ENCODE measurements at places on chromosomes 11 and 22.
A peak's percentile ranks its signal among the peaks of the same experiment; 100 is the strongest.

DNA sequence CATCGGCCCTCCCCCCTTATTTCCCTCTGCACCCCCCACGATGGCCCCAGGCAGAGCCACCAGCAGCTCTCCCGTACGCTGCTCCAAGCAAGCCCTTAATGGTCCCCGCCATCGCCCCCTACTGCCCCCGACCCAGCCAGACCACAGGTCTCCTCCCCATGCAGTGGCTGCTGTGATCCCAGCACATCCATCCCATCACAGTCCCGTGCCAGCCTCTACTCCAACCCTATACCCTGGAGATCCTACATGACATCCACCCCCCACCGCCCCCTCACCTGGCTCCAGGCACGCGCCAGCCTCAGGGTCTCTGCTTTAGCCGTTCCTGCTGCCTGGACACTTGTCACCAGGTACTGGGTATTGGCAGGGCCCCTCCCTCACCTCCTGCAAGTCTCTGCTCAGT, 85.8 kb upstream of the RTL6 start:
- no peak for DNase-seq

GRCh38 chr22:28017859-28018258, 98.8 kb upstream of the PITPNB start:
- no peak for DNase-seq

DNA sequence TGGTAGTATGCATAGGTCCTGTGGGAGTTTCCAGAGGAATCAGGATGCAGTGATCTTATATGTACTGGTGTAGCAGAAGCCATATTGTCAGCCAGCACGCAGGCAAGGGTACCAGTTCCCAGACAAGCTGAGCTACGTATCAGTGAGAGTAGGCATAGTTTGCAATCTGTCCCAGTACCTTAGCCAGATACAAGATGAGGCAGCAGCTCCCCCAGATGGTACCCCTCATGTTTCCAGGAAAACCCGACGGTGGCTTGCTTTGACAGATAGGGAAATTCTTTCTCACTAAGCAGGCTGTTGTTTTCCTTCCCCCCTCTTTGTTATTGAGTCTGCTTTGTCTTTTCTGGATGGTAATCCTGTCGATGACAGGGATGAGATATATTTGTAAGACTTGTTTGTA, 109.7 kb upstream of the RRM1 start:
- no peak for DNase-seq

- DNase-seq, result no peak
These were observed 10.0 kb upstream of the PEX26 start for GRCh38 chr22:18067548-18068341.

- DNase-seq, result no peak
These were observed 74.3 kb downstream of the BTBD10 start for GRCh38 chr11:13388741-13389140.

- peak; percentile 62 for DNase-seq
These were observed 30.7 kb downstream of the FGF4 start for GRCh38 chr11:69744435-69744834.

- DNase-seq, result no peak
These were observed 19.2 kb upstream of the MRGPRX1 start for GRCh38 chr11:18958221-18958910.

GRCh38 chr22:27715106-27715505, 86.5 kb downstream of the MN1 start:
- no peak for DNase-seq

- DNase-seq, result no peak
These were observed 22.3 kb upstream of the HTR3A start for GRCh38 chr11:113952588-113952987.

DNA sequence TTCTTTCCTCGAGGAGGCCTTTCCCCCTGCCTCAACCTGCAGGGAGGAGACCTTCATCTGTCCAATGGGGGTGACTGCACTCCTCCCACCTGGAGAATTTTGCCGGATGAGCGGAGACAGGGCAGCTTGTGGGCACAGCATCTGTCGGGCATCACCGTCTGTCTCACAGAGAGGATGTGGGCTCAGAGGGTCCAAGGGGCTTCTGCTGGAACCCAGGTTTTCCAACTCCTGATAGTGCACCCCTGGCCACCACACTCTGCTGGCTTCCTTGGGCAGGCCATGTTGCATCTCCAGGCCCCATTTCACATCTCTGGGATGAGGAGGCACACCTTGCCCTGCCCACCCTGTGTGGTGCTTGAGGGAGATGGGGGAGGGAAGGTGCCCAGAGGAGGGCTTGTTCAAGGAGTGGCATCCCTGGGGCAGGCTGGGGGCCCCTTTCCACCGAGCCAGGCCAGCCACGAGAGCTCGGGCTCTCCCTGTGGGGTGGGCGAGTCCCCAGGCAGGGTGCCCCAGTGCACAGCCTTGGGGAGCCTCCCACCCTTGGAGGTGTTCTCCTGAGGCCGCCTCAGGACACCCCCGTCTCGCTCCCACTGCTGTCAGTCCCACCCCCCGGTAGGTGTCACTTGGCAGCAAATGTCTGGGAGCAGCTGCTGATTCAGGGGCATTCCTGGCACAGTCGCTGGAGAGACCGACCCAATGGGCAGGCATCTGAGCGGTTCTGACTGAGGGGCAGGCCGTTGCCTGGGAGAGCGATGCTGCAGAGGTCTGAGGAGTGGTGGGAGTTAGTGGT, 84.2 kb downstream of the MORC2 start:
- DNase-seq, result no peak

DNA sequence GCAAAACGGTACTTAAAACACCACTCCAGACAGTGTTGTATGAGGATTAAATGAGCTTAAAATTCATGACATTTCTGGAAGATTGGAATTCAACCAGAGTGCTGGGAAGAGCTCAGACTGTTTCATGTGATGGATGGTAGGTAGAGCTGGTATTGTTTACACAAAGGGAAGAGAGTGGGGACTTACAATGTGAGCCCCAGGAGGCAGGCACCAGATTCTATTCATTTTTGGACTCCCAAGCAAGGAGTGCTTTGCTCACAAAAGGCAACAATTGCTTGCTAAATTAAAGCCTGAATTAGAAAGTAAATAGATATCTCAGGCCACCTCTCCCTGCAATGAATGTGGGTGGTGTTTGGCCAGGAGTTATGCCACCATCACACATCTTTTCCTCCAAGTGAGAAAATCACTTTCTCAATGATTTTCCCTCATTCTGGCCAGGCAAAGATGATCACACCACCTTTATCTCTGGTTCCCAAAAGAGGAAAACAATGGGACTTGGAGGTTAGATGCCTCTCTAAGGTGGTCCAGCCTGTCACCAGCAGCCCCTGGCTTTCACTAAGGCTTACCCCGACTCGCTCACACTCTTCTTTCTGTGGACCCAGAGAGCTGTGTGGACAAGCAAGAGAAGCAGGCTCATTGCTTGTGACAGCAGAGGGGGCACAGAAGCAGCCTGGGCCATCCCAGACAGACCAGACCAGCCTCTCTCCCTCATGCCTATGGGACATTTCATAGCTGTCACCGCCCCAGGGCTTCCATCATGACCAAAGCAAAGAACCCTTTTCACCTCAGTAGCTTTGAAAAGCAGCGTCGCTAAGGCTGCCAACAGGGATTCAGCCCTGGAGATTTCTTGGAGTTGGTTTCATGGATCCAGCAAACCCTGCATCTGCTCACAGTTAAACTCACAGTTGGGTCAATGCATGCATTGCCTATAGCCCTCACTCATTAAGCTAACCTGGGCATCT, 63.5 kb upstream of the DRD2 start:
- DNase-seq, result no peak

DNA sequence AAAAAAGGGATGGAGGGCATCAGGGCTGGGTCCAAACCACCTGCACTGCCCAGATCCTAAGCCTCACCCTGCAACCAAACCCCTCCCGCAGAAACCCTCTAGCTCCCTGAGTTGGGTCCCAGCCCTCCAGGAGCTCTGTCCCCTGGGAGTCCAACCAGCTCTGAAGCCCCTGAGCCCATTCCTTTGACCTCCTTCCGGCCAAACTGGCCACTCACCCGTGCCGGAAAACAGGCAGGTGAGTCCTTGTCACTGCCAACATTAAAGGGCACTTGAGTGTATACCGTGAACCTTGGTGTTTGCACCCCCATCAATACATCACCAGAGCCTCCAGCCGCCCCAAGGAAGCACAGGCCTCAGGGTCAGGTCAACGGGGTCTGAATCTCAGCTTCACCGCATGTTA, 11.5 kb downstream of the MS4A15 start:
- no peak for DNase-seq

DNA sequence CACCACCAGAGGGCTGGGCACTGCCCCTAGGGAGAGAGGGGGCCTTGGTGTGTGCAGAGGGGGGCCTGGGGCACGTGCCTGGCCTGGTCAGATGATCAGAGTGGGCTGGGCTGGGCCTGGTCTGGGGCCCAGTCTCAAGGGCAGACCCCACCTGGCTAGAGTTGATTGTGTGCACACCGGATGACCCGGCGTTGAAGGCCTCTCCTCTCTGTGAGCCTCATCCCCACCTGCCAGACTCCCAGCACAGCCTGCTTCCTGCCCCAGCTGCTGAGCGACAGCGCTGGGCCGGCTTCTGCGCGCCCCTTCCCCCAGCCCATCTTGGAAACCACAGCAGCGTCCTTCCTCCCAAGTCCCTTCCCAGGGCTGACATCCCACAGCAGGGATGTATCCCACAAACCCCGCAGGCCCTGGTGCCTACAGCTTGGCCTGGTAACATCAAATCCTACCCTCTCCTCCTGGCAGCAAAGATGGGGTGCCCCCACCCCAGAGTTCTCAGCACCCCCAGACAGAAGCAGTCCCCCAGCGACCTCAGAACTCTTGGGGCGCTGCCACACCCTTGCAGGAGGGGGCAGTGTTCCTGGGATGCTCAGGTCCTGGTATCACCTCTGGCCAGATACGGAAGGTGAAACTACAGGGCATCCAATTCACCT, 11.0 kb upstream of the TSSC4 start:
- DNase-seq, result no peak

DNA sequence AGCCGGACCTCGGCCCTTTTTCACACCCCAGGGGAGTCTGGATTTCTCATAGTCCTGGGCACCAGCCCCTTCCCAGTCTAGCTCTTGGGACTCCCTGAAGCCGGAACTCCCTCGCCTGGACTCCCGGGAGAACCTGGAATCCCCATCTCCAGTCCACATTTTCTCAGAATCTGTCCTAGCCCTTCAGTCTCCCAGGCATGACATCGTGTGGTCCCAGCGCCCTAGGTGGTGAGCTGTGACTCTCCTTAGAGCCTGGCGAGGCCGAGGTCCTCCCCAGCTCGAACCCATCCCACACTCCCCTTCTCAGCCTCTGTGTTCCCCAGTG, 673 bp upstream of the DUSP18 start:
- no peak for DNase-seq

DNA sequence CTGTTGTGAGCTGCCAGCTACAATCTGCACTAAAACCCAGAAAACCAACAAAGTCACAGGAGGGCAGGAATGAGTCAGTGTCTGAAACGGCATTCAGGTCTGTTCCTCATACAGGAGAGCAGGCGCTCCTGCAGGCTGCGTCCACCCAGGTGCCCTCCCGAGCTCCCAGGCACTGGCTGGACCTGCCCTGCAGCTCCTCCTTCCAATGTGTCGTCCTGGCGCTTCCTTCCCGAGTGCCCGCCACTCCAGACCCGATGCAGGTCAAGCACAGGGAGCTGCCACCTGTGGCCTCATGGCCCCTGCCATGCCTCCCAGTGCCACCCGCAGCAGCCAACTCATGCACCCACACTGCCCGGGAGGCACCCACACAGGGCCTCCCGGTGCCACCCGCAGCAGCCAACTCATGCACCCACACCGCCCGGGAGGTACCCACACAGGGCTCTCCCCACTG, 12.0 kb downstream of the BRD1 start:
- DNase-seq, result no peak

DNA sequence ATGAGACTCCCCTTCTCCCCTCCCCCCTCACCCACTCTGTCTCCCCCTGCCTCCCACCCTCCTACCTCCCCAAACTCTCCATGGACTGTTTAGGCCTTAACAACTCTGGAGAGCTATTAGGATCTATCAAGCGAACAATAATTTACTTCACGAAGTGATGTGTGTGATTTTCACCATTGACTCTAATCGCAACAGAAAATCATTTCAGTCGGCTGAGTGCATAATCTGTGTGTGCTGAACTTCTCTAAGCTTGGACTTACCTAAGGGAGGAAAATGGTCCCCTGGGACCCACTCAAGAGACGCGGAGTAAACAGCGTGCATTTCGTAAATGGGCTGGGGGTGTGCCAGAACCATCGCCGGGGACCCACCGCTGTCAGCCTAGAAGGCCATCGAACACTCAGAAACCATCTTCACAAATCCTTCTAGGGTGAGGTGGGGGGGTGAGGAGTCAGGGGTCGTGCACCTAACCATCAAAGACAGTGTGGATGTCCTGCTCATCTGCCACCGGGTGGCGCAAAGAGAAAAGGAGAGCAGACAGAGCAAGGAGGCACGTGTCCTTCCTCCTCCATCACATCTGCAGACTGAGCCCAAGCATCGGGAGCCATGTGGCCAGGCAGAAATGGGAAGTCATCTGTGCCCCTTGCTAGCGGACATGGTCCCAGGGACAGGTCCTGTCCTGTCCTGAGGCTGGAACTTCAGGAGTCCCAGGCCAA, 62.1 kb upstream of the NUP50 start:
- no peak for DNase-seq

DNA sequence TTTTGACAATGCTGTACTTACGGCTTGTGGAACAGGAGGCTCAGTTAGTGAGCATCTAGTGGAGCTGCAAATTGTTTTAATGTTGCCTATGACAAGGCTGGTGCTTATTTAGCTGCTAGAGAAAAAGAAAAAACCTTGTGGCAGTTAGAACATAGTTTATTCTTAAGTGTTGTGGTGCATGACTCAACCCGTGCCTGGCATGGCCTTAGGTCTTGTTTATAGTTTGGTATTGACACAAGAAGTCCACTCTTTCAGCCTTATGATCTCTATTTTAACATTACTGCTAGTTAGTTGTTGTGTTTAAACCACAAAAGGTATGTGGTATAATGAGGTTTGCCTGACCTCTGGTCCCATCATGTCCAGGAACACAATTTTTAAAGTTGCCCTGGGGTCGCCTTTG, 744.6 kb downstream of the FAM181B start:
- peak; percentile 68 for DNase-seq

DNA sequence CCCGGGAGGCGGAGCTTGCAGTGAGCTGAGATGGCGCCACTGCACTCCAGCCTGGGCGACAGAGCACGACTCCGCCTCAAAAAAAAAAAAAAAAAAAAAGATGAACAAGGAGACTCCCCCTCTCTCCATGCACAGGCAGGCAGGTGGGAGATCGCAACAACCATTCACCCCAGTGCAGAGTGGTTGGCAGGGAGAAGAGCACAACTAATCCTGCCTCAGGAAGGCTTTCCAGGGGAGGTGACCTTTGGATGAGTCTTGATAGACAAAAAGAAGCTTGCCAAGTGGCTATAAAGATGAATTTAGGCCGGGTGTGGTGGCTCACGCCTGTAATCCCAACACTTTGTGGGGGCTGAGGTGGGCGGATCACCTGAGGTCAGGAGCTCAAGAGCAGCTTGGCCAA, 30.0 kb downstream of the FLRT1 start:
- no peak for DNase-seq

GRCh38 chr22:39699631-39700360, 129.2 kb downstream of the CACNA1I start:
- DNase-seq, result no peak

Data from smooth muscle cell of the brain vasculature (primary cell).